Osteoblast (primary cell): ENCODE measurements at places on chromosomes 11 and 22. TPM values are rescaled to one million over a fixed set of nuclear protein-coding genes. Genes with fewer than 3 reads are reported as not detected.

DNA sequence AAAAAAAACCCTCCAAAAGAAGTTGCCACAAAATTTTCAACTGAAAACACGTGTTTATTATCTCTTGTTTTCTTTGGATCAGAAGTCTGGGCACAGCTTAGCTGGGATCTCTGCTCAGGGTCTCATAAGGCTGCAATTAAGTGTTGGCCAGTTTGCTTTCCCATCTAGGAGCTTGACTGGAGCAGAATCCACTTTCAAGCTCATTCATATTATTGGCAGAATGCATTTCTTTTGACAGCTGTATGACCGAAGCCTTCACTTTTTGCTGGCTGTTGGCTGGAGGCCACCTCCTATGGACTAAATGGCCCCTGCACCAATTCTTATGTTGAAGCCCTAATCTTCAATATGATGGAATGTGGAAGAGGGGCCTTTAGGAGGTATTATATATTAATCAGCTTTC is 139.6 kb downstream of the DDX10 start:
- no peak for DNase-seq

GRCh38 chr11:20093775-20094174 is 66.5 kb downstream of the DBX1 start:
- no peak for DNase-seq

GRCh38 chr22:42817556-42817955 is 39.5 kb downstream of the ARFGAP3 start:
- DNase-seq, result no peak

TMEM45B gene
- total RNA-seq, result not detected in 2 replicates

DNA sequence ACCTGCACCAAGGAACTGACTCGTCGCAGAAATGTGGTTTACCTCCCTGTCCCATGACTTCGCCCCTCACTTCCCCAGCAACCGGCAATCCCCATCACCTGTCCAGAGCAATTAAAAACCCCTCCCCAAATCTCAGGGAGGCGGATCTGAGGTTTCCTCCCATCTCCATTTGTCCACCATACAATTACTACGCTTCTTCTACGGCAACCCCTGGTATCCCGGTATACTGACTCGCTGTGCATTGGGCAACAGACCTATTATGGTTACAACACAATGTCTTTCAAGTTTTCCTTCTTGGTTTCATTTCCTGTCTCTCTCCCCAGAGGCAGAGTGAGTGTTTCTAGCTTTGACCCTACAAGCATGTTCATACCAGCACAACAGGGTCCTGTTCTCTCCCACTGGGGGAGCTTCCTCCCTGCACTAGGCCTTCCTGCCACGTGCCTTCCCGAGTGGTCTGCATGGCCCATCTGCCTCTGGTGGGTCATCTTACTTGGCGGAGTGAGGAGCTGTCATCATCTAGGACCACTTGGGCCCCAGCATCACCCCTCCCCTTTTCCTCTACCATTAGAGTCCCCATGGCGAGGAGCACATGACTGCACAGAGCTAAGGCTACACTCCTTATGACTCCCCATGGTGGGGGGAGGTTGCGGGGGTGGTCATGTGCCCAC is 30.3 kb upstream of the NAP1L4 start:
- peak; percentile 91 for DNase-seq

GRCh38 chr22:30008401-30008800 is 71.9 kb upstream of the HORMAD2 start:
- no peak for DNase-seq

ENTHD1 gene
- not detected in 2 replicates for total RNA-seq

ANO5 gene
- total RNA-seq, result 0.59 and 1.1 TPM in 2 replicates

GRCh38 chr22:24104307-24105012 is 76.8 kb upstream of the SUSD2 start:
- DNase-seq, result no peak

HTR3A gene
- total RNA-seq, result not detected in 2 replicates
